ENCODE measurements at places on chromosomes 12 and 14.
A peak's percentile ranks its signal among the peaks of the same experiment; 100 is the strongest.

GRCh38 chr14:105929327-105930081 lies 403.1 kb downstream of the TMEM121 start:
- no peak for DNase-seq

DNA sequence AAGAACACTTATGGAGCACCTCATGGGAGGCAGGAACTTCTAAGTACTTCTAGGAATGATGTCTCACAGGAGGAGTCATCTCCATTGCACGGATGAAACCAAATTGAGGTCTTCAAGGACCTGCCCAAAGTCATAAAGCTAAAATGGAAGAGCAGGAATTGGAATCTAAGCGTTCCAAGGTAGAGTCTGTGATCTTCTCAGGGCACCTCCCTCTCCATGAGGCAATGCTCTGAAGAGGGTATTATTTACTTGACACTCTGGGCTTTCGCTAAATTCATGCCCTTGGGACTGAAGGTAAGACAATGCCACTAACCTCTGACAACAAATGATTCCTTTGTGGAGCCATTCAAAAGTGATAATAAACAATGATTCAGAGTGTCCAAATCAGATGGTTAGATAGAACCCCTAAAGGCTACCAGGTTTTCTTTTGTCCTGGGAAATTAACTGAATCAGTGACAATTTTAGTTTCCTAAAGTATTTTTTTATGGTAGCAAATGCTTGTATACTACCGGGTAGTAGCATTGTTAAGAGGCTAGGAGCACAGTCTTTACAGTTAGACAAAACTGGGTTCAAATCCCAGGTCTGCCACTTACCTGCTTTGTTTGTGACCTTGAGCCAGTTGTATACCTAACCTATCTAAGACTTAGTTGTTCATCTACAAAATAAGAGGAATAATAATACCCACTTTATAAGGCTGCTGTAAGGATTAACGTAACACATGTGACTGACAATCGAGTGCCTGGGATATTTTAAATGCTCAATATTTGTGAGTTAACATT lies 12.3 kb downstream of the HMGA2 start:
- no peak for DNase-seq

DNA sequence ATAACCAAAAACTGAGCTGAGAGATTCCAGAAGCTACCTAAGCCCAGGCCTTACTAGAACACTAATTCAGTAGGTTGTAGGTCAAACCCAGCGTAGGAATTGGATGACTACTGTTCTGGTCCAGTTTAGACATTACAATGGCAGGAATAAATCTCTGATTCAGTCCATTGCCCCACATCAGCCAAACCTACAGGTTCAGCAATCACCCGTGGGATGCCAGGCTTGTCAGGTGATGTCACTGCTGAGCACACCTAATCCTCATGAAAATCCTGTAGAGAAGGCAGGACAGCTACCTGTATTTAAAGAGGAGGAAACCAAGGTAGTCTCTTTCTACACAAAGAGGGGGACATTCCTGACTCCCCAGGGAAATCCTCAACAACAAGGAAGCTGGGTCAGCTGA lies 63.7 kb downstream of the RFX4 start:
- DNase-seq = no peak

DNA sequence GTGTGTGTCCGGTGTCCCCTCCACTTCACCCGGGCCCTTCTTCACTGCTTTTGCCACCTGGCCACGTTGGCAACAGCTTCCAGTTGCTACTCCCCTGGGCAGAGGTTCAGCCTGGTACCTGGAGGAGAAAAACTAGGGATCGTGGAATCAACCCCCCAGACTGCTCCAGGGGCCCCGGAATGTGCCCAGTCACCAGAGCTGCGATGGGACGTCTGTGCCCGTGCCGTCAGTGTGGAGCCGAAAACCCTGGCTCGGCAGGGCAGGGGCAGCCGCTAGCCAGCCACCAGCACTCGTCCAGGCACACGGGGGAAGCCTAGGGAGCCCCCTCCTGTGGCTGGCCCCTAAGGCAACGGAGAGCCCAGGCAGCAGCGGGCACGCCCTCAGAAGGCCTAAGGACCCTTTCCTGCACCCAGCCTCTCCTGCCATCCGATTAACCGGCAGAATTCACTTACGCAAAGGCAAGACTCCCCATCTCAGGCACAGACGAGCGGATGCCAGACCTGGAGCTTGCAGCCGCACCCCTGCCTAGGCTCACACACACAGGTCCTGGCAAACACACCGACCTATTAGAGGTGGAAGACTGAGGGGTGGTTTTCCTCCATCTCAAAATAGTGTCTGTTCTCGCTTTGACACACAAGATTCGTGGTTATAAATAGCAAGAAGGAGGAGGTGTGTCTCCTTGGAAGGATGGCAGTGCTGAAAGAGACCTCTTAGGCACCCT lies 62.6 kb downstream of the FBXL14 start:
- no peak for DNase-seq

DNA sequence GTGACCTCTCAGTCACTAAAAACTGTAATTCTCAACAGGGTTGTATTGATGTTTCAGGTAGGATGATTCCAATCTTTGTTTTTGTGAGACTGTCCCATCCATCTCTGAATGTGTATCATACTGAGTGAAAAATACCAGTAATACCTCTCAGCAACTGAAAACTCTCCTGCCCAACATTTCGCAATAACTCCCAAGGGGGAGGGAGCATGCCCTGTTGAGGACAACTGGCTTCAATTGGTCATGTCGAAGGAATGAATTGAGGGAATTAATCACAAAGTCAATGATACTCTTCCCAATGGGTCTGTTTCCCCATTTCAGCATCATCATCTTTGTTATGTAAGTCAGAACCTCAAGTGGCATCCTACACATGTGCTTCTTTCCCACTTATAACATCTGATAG lies 102.4 kb upstream of the E2F7 start:
- no peak for DNase-seq

GRCh38 chr12:6333566-6333965 lies 8.3 kb downstream of the TNFRSF1A start:
- DNase-seq = no peak

- no peak for DNase-seq
Measured at GRCh38 chr12:70534466-70534865, 102.8 kb downstream of the PTPRB start.

GRCh38 chr12:52280796-52281560 lies 6.5 kb downstream of the KRT86 start:
- no peak for DNase-seq

- DNase-seq = no peak
Measured at GRCh38 chr14:40909906-40910305, 696.8 kb upstream of the LRFN5 start.

DNA sequence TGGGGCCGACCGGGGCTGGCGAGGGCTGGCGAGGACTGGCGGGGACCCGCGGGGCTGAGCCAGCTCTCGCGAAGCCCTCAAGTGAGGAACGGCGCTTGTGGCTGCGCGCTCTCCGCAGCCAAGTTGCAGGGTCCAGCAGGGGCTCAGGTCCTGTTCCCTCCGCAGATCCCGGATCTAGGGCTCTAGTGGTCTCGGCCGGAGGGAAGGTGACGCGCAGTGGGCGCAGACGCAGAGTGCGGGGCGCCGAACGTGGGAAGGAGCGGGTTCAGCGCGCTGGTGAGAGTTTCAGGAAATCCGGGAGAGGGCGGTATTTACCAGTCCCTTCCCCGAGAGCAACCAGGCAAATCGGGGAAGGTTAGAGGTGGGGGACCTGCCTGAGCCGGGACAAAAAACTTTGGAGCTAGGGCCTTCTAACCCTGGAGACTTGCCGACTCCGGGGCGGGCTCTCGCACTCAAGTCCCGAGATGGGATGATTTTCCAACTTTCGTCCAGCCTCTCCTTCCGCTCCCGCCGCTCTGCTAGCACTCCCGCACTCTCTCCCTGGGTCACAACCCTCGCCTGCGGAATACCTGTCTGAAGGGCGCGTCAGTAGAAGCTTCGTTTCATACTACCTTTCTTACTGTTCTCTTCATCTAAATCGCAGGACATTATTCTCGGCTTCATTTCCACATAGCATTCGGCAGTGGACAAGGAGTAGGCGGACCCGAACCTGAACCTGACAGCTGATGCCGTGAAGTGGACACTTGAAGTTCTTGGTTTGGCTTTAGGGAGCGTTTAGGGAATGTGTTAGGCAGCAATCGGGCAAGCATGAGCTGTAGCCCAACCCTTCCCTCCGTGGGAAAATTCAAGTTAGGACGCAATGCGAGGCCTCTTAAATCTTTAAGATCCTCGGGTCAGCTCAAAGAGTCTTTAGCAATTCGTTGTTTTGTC lies 13.6 kb upstream of the PAX9 start:
- DNase-seq = peak; percentile 61

DNA sequence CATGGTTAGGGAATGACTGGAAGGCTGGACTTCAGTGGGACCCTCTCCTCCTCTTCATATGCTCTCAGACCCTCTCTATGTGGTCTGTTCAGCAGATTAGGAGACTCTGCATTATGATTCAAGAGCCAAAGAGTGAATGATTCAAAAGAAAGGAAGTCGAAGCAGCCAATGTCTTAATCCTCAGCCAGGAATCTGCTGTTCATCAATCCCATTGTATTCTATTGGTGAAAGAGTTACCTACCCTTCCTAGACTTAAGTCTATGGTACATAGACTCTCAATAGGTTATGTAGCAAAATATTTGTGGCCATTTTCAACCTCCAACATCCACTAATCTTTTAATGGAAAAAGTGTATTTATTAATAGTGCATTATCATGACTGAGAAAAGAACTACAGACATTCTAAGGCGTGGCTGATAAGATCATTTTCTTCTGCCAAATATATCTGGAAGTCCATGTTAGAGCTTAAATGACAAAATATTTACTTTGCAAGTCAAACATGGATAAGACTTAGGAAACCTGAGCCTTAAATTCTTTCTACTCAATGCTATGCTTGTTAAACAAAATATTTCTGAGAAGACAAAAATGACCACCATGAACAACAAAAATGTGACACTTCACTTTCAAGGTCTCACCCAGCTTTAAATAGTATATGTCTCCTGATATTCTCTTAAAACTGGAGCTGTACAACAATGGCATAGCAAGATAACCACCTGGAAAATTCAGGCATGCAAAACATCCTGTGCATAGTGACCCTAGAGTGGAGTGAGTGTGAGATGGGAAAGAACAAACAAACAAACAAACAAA lies 1100.6 kb downstream of the GALC start:
- no peak for DNase-seq

GRCh38 chr12:124130691-124131591 lies 157.9 kb downstream of the ZNF664 start:
- no peak for DNase-seq

- no peak for DNase-seq
Measured at GRCh38 chr12:107491856-107492255, 193.7 kb upstream of the PWP1 start.

DNA sequence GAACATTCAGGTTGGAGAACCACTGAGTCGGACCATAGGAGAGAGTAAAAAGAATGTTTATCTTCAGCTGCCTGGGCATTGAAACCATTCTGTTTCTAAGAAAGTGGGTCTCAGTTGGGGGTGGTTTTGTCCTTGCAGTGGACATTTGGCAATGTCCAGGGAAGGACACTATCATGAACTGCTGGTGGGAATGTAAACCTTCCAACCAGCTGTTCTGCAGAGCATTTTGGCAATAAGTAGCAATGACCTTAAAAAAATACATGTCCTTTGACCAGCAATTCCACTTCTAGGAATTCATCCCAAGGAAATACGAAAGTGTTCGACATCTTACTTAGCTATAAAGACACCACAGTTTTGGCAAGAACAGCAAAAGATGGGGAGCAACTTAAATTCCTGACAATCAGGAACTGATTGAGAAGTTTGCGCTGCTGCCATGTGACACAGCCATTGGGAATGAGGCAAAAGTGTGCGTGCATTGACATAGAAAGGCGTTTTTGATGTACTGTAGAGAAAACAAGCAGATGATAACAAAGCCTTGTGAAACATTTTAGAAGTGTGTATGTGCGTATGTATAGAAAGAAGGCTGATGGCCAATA lies 82.9 kb upstream of the MAP1LC3B2 start:
- DNase-seq = no peak

DNA sequence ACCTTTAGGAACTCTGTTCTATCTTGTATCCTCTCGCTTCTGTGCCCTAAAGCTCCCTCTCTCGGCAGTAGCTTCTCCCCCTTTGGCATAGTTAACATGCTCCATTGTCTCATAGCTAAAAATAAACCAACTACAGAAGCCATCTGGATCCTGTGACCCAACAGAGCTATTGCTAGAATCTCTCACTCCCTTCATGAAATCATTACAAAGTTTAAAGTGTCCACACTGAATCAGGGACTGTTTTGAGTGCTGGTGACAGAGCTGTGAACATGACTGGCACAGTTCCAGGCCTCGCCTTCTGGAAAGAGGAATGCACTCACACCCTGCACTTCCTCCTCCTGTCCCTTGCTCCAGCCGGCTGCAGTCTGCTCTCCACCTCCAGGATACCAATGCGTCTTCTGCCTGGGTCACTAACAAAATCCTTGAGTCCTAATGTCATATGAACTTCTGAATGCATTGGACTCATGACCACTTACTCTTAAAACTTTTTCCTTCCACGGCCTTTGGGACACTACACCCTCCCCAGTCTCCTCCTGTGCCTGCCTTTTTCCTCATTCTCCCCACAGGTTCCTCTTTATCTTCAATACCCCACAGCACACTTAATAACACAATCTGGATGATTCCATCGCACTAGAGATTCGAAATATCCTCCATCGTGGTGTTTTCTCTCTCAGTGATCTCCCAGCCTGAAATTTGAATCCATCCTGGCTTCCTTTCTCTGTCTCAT lies 13.2 kb downstream of the PLBD1 start:
- no peak for DNase-seq

DNA sequence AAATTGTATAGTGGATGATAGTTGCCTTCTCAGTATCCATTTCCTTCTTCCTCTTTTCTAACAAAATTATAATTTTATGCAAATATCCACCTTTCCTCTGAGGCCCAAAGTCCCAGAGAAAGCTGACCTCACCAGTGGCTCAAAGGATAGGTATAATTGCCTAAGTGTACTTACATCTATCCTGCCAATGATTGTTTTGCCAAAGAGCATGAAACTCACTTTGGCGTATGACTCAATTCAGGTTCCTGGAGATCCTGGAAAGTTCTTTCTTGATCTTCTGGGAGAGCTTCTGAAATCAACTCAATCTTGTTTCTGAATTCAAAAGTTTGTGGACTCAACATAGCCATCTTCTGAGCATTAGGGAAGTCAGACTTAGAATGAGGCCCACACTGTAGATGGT lies 10.5 kb upstream of the RBM25 start:
- no peak for DNase-seq

GRCh38 chr12:49974231-49974675 lies 1.5 kb downstream of the AQP6 start:
- DNase-seq = no peak

- DNase-seq = no peak
Measured at GRCh38 chr12:52216807-52217206, 16.2 kb upstream of the KRT7 start.
